Stimulated activated CD4-positive, alpha-beta T cell treated with anti-CD3 and anti-CD28 coated beads, Interleukin-12 subunit alpha, Interleukin-12 subunit beta, amount 100 ng/mL, for 24 hours (primary cell): ENCODE measurements at places on chromosomes 7 and 10.

DNA sequence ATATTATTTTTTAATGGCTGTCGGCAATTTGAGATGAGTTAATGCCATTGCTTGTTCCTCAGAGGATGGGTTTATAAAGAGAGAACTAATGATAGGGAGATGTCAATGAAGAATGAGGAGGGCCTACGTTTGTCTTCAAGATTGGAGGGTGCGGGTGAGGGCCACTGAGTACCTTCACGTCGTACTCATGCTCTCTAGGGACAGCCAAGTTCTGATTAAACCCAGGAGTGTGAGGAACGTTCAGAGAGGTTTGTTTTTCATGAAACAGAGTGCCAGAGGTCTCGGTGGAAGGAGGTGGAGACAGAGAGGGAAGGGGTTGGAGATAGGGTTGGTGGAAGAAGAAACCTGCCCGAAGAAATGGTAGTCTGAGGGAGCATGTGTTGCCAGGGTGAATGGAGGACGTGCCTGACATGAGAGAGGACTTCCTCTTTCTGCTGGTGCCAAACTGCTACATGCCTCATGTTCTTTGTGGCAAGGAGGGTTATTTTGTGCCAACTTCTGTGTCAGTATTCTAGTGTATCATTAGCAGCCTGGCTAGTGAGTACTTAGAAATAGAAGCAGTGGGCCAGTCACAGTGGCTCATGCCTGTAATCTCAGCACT is 8.9 kb downstream of the DHTKD1 start:
- no peak for DNase-seq

DNA sequence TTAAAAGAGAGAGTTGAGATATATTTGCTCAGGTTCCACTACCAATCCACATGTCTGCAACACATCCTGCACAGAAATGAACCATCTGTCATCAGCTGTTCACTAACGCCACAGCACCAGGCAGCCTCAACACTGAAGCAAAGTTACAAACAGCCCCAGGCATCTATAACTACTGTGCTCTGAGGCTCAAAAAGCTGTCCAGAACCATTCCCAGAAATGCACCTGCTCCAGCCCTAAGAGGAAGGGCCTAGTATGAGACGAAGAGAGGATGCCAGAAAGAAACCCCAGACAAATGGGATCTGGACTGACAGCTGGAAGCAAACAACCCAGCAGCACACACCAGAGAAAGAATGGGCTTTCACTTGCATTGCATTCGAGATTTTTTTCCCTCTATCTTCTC is 159.3 kb downstream of the ELMO1 start:
- DNase-seq, result no peak

- no peak for DNase-seq
Observed at GRCh38 chr7:29353810-29354209, 159.2 kb downstream of the CHN2 start.

DNA sequence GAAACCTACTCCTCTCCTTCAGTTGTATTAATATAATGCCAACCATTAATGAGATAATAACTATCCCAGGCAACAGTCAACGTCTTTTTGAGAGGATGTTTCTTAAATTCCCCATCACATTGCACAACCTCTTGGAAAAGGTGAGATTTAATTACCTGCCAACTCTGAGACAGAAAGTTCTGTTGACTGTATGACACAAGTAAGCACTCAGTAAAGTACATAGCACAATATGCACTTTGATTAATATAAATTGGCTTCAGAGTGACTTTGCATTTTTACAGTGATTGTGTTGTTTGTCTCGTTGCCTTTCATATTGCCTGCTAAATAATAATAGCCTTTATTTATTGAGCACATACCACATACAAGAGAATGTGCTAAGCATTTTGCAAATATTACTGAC is 46.7 kb downstream of the CAV1 start:
- DNase-seq, result no peak

DNA sequence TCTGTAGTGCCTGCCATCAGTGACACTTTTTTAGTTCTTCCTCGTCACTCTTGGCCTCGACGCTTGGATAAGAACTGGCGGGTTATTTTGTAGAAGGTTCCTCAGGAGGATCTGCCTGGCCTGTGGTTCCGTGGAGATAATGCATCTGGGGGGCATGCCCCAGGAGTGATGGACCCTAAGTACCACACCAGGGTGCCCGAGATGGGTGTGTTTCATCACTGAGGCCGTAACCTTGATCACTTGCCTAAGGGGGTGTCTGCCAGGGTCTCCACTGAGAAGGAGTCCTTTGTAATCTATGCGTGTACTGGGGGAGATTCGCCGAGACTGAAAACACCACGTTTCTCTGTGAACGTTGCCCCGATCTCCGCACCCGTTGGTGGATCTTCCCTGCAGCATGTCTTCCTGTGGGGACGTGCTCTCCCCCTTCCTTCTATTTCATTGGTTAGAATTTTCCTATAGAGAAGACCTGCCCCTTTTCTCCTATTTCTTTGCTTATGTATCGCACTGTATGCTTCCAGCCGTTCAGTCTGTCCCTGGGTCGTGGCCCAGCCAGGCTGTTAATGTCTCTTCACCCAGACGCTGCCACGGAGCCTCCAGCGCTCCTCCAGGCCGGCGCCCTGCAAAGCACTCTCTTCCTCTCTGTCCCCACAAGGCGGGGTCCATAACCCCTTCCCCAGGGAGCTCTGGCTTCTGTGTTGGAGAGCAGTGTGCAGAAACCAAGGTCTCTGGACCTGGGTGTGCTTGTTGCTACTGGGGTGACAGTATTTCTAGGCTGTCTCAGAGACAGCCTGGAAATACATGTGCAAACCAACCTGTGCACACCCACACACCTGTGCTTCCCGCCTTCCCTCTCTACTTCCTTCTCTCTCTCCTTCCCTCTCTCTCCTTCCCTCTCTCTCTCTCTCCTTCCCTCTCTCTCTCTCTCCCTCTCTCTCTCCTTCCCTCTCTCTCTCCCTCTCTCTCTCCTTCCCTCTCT is 14.4 kb upstream of the DPYSL4 start:
- no peak for DNase-seq

DNA sequence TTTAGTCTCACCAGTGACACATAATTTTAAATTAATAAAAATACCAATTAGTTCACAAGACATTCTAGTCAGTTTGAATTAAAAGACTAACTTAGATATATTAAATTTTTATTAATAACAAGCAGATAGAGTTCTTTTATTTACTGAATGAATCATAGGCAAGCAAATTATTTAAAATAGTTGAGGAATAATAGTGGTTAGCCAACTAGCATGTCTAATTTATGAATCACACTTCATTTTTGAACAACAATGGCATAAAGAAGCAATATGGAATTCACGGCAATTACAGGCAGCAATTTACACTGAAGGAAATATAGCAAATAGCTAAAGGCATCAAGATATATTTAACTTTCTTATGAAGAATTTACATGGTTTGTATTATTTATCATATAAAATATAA is 187.0 kb upstream of the SLC26A5 start:
- no peak for DNase-seq

- DNase-seq, result no peak
Observed at GRCh38 chr7:114944745-114945625, 23.1 kb downstream of the MDFIC start.

- no peak for DNase-seq
Observed at GRCh38 chr7:3218411-3219225, 82.4 kb upstream of the SDK1 start.

- no peak for DNase-seq
Observed at GRCh38 chr10:102468683-102469082, 17.3 kb upstream of the C10orf95 start.

- no peak for DNase-seq
Observed at GRCh38 chr10:14405076-14406065, 74.6 kb upstream of the FRMD4A start.
